ENCODE measurements at places on chromosomes 11 and 22.

DNA sequence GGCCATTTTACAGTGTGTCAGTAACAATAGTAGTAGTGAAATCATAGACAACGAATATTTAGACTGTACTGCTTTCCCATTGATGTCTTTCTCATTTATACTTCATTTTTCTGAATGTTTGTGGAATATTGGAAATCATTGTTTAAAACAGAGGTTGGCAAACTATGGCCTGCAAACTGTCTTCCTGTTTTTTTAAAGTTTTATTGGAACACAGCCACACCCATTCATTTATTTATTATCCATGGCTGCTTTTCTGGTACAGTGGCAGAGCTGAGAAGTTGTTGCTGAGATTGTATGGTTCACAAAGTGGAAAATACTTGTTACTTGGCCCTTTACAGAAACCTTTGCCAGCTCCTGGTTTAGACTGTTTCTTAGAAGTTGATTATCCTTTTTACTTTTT, 13.7 kb downstream of the FAR1 start:
- no peak for DNase-seq

DNA sequence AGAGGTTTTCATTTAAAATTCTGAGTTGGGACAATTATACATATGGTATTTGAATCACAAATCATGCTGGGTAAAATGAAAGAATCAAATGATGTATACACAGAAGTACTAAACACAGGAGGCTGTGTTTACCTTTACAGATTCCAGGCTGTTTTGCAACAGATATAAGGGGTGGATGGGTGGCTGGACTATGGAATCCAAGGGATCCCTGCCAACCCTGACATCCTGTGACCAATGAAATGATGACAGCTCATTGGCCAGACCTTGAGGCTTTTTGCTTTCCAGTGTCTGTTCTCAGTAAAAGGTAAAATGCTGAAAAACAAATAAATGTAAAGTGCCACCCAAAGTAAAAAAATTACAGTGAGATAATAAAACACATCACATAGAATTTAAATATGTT, 3.3 kb upstream of the DDI1 start:
- DNase-seq = peak; percentile 56

GRCh38 chr22:42397332-42398249, 34.6 kb downstream of the NFAM1 start:
- no peak for DNase-seq

GRCh38 chr11:131204765-131205380, 165.5 kb upstream of the NTM start:
- no peak for DNase-seq

DNA sequence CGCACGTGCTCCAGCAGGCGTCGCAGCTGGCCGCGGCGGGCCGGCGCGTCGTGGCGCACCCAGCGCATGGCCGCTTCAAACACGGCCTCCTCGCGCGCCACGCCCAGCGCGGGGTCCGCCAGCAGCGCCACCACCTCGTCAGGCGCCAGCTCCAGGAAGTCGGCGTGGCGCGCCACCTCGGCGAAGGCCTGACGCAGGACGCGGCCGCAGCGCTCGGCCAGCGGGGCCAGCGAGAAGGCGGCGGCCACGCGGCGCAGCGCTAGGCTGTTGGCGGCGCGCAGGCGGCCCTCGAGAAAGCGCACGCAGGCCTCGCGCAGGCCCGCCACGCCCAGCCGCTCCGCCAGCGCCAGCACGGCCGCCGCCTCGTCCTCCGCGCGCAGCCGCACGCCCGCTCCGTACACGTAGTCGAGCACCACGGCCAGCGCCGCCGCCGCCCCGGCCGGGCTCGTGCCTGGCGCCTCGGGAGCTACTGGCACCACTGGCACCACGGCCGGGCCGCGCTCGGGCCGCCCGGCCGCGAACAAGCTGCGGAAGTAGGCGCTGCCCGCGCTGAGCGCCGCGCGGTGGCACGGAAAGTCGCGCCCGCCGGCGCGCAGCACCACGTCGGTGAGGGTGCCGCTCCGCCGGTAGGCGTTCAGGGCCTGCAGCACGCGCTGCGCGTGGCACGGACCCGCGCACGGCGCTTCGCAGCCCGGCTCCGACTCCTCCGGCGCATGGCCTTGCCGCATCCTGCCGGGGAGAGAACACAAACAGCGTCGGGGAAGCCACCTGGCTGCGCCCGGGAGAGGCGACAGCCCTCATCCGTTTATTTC, 2.9 kb downstream of the KLHL35 start:
- no peak for DNase-seq

DNA sequence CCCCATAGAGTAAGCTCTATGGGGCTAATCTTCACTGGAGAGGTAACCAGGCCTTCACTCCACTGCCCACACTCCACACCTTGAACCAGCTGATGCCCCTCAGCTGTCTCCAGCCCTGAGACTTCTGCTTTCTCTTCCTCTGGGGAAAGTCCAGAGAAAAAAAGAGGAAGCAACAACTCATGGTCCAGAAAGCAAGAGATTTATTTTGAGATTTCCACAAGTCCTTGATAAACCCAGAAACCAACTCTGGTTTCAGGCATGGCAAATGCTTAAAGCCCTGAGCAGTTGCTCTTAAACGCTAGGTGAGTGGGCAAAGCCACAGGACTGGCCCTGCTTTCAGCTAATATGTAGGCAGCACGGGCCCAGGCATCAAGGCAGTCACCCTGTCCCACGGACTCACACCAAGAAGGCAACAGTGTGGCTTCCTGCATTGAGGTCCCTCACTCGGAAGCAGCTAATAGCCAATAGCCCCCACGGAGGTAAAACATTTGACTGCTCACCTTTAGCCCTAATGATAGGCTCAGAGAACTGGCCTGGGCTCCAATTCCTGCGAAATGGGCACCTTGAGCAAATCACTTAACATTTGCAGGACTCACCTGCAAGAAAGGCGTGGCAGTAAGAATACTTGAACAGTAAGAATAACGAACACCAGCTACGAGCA, 4.3 kb downstream of the CYB561A3 start:
- no peak for DNase-seq

DNA sequence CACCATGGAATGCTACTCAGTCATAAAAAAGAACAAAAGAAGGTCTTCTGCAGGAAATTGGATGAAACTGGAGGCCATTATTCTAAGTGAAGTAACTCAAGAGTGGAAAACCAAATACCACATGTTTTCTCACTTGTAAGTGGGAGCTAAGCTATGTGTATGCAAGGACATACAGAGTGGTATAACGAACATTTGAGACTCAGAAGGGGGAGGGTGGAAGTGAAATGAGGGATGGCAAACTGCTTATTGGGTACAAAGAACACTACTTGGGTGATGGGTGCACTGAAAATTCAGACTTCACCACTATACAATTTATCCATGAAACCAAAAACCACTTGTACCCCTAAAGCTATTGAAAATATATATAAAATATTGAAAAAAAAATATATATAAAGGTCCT, 13.4 kb upstream of the CAT start:
- no peak for DNase-seq

GRCh38 chr11:62580959-62581715, 7.4 kb upstream of the EEF1G start:
- no peak for DNase-seq

- no peak for DNase-seq
These were observed 19.8 kb downstream of the USP35 start for GRCh38 chr11:78208257-78209165.

DNA sequence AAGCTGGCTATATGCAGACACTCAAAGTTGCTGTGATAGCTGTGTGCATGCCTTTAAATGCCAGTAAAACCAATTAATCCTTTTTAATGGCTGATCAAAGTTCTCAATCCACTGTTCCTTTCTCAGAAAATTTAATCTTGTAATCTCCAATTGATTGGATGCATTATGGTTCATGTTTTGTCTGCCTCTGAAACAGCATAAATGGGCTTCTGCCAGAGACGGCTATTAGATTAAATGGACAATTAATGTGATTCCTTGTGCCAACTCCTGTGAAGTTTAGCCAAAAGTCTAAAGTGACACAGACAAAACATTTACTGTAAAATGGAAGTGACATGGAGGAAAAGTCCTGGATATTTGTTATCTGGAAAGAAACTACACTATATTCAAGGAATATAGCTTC, 952.5 kb upstream of the FAT3 start:
- DNase-seq = no peak

GRCh38 chr22:19565382-19566278, 41.4 kb upstream of the CLDN5 start:
- no peak for DNase-seq

- peak; percentile 60 for DNase-seq
These were observed at the start of gene SELENOO for GRCh38 chr22:50200461-50201190. TSS of gene SELENOO (plus strand) at chr22:50201011. CDS start at chr22:50201037, 26 bp downstream.

DNA sequence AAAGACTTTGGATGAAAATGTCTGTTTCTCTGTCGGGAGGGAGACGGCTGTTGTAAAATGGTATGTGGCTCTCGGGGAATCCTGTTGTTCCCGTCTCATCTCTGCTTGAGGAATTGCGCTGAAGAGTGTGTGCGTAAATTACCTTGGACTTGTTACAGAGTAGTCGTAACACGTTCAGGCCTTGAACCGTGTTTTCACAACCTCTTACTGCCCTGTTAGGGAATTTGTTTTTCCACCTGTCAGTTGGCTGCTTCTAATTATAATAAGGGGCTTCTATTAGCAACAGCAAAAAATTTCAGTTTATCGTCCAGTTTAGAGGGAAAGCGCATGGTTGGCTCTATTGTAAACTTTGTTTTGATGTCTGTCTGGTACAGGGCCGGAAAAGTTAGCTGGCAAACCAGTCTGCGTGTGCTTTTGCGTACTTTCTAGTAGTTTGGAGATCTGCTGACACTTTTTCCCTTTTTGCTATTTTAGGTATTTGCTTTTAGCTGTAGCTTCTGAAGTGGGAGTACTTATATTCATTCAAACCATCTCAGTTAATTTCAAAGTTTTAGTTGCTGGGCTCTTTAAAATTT, 1.5 kb downstream of the HIPK3 start:
- no peak for DNase-seq

GRCh38 chr11:120141768-120142423, 4.0 kb upstream of the TRIM29 start:
- no peak for DNase-seq

DNA sequence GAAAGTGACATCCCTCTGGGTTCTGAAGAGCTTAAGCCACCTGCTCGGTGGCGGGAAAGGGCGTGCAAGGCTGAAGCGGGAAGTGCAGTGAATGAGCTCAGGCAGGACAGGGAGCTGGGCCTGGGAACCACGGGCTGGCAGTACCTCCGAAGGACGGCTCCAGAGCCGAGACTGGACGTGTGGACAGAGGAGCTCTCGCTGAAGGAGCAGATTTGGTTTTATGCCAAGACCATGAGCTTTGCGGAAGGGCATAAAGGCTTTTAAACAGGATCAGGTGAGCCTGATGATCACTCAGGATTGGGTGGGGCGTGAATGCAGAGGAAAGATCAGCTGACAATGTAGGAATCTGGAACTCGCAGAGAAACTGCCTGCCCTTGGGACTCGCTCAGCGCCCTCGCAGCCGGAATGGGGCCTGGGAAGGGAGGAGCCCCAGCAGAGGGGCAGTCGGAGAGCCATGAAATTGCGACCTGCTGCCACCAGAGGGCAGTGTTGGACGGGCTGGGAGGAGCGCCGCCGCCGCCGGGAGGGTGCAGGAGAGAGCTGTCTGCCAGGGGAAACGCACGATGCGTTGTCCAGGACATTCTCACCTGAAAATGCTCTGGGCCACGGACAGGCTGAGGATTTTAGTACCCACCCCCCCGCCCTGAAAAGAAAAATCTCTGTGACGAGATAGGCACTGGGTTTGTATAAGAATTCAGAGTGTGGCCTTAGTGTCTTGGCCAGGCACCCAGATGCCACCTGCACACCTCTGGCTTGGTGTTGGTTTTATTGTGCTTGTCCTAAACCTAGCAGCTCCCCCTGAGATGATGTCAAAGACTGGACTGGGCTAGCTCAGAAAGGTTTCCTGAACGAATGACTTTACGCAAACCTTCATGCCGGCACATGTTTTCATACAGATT, 324.4 kb downstream of the NTM start:
- DNase-seq = peak; percentile 39
